Mesothelial cell of epicardium (in vitro differentiated cells): ENCODE measurements at places on chromosomes 6 and 20. TPM values are rescaled to one million over a fixed set of nuclear protein-coding genes. Genes with fewer than 3 reads are reported as not detected.

The CGAS gene
- 0.27 to 0.65 TPM (median 0.52 TPM) in 3 replicates for total RNA-seq

The ALDH5A1 gene
- 19.6 to 22.6 TPM (median 22.5 TPM) in 3 replicates for total RNA-seq

The PSMB9 gene
- 0.81 to 0.82 TPM in 2 of 3 replicates, not detected in the other for total RNA-seq

DNA sequence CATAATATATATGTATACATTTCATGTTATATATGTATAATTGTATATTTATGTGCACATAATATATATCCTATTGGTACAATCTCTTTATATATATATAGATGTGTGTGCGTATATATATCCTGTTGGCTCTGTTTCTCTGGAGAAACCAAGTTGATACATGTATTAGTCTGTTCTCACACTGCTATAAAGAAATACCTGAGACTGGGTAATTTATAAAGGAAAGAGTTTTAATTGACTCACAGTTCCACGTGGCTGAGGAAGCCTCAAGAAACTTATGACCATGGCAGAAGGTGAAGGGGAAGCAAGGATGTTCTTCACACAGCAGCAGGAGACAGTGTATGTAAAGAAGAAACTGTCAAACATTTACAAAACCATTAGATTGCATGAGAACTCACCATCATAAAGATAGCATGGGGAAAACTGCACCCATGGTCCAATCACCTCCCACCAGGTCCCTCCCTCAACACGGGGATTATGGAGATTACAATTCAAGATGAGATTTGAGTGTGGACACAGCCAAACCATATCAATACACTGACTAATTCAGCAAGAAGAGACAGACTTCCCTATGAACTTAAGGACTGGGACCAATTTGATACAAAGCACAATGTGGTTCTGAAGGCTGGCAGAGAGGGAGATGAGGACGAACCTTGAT is 14.0 kb downstream of the CST3 start:
- DNase-seq, result no peak

- DNase-seq, result no peak
These were observed 10.7 kb downstream of the COL9A1 start for GRCh38 chr6:70292193-70292592.

DNA sequence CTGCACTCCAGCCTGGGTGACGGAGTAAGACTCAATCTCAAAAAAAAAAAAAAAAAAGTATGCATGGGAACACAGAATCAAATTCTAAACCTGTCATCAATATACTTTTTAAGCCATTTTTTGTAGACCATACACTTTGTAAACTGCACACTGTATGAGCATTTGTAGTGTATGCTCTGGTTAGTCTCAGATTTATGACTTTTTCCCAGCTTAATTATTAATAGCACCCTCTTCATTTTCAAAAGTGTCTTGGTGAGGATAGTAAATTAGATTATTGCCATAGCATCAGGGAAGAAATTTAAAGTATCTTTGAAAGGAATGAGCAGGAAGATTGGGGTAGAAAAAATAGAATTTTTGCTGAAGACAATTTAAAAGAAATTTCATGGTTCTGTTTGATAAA is 330.8 kb upstream of the RSPO3 start:
- DNase-seq, result no peak

GRCh38 chr20:35235881-35236280 is 9.4 kb downstream of the MMP24 start:
- DNase-seq, result no peak

DNA sequence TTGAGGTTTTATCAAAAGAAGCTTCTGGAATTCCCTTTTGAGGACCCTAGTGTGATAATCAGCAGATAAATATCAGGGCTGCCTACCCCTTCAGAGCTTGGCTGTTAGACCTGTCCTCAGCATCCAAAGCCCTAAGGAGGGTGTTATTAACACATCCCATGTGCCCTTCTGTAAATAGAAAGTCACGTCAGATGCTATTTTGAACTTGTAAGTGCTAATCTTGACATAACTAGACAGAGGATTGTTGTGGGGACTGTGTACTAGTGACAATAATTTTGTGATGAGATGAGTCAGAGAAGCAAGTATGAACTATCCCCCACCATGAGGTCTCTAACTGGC is 4.9 kb upstream of the LAMA4 start:
- DNase-seq, result no peak

GRCh38 chr20:17849901-17850683 is 118.5 kb downstream of the SNX5 start:
- DNase-seq, result no peak
